Choroid plexus epithelial cell (primary cell): ENCODE measurements at places on chromosomes 5 and 9.

DNA sequence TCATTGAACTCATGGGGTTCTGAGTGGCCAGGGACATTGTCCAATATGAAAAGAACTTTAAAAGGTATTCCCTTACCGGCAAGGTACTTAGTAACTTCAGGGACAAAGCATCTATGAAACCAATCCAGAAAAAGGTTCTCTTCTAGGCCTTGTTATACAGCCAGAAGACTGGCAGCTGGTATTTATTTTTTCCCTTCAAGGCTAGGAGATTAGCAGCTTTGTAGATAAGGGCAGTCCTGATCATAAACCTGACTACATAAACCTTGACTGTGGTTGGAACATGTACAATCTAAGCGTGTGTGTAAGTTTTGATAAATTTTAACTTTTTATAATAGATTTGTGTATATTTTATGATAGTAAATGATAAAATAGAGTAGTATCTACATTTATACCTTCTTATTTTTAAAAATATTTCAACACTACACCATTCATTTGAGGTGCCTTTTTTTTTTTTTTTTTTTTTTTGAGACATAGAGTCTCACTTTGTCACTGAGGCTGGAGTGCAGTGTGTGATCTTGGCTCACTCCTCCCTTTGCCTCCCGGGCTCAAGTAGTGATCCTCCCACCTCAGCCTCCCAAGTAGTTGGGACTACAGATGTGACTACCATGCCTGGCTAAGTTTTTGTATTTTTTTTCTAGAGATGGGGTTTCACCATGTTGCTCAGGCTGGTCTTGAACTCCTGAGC, 24.5 kb downstream of the RANBP17 start:
- DNase-seq, result no peak

DNA sequence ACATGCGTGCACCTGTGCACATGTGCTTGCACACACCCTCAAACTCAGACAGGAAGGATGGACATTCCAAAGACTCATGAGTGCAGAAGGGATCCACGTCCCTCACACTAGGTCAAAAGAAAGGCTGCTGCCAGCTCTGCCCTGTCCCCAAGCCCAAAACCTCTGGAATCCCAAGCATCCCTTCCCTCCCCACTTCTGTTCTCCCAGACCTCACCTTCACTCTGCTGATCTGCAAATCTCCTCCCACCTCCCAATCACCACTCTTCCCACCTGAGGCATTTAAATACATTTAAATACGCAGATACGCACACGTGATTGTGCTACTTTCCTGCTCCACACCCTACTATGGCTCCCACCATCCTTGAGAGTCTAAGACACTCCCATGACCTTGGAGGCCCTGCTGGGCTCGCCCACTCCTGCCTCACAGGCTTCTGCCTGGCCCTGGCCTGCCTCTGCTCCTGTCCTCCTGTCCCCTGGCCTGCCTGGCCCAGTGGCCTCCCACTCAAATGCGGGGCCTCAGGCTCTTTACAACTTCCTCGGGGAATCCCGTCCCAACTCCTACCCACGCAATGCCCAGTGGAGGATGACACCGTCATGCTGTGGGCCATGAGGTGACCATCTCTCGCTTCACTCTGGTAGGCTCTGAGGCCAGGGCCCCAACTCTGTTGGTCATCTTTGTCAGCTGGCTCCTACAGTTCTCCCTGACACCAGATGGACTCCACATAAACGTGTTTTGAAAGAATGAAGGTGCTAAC, 478.4 kb upstream of the DAP start:
- DNase-seq, result no peak

DNA sequence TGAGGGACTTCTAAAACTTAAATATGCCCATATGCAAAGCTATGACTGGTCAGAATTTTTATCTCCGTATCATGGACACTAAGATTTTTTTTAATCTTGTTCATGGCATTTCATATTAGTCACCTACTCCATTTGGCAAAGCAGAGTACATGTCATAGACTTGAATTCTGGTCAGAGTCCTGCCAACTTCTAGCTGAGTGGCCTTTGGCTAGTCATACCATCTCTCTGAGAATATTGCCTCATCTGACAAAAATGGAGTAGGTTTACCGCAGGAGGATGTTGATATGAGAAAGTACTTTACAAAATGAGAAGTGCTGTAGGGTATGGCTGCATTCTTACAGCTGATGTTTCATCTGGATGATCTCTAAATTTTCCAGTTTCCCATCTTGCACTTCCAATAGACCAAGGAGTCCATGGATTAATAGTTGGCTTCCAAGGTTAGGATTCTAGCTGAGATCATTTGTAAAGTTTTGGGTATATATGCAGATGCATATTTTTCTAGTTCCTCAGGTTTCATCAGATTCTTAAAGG, 150.8 kb upstream of the NR3C1 start:
- DNase-seq, result peak; percentile 93

DNA sequence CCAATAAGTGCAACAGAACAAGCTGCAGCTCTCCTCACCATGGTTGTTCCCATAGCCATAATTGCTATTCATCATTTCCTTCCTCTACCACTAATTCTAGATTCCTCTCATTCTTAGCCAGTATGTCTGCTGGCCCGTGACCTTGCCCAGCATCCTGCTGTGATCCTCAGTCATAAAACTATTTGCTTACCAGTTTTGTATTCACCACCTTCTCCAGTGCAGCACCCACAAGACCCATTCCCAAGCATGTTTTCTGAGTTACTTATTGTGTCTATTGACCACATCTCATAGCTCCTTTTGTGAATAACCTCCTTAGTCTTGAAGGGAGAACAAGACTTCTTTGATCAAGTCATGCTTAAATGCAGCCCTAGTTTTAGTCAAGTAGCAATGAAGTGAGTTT, 488.0 kb upstream of the CTNND2 start:
- DNase-seq, result peak; percentile 2

DNA sequence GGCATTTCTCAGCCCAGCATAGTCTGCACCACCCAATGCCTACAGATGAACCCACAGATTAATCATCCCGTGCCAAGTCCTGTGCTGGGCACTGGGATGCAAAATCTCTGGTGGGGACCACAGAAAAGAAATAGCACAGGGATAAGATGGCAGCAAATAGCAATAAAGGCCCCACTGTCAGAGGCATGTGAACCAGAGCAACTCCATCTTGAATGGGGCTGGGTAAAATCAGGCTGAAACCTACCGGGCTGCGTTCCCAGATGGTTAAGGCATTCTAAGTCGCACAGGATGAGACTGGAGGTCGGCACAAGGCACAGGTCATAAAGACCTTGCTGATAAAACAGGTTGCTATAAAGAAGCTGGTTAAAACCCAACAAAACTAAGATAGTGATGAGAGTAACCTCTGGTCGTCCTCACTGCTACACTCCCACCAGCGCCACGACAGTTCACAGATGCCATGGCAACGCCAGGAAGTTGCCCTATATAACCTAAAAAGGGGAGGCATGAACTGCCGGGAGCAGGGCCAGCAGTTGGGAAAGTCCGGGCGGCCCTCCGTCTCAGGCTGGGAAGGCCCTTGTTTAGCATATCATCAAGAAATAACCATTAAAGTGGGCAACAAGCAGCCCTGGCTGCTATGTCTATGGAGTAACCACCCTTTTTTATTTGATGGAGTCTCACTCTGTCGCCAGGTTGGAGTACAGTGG, 65.2 kb downstream of the C9orf50 start:
- DNase-seq, result no peak

- DNase-seq, result no peak
Observed at GRCh38 chr9:89805571-89806292, 200.9 kb downstream of the GADD45G start.

GRCh38 chr9:88736136-88736637, 201.2 kb downstream of the NXNL2 start:
- DNase-seq, result no peak

DNA sequence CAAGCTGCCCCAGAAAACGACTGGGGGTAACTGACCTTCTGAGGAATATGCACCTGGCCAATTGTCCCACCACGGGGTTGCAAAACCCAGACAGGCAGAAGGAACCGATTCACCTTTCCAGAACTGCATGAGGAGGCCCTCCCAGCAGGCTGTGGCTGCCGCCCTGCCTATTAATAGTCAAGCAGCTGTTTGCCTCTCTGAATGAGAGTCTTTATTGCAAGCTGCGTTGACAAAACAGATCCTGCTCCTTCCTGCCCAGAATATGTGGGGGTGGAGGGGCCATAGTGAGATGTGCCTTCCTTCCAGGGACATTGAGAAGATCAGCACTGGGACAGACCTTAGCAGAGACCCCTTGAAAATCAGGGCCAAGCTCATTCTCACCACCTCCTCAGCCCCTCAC, 18.3 kb upstream of the TCOF1 start:
- no peak for DNase-seq

DNA sequence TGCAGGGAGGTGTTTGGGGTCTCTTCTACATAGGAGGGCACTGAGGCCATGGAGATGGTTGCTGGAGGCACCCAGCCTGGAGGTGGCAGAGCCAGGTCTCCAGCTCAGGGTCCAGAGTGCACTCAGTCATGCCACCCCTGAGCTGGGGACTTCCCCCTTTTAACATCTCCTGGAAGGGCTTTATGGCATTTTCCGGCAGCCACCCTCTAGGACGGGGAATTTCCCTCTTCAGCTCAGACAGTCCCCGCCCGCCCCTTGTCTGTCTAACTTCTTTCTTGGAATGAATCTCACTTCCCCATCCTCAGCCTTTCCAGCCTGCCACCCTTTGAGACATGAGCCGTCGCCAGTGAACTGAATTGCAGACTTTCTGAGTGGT, 49.9 kb downstream of the COL15A1 start:
- no peak for DNase-seq

- DNase-seq, result no peak
Observed at GRCh38 chr5:64570395-64570996, 64.7 kb downstream of the RGS7BP start.

DNA sequence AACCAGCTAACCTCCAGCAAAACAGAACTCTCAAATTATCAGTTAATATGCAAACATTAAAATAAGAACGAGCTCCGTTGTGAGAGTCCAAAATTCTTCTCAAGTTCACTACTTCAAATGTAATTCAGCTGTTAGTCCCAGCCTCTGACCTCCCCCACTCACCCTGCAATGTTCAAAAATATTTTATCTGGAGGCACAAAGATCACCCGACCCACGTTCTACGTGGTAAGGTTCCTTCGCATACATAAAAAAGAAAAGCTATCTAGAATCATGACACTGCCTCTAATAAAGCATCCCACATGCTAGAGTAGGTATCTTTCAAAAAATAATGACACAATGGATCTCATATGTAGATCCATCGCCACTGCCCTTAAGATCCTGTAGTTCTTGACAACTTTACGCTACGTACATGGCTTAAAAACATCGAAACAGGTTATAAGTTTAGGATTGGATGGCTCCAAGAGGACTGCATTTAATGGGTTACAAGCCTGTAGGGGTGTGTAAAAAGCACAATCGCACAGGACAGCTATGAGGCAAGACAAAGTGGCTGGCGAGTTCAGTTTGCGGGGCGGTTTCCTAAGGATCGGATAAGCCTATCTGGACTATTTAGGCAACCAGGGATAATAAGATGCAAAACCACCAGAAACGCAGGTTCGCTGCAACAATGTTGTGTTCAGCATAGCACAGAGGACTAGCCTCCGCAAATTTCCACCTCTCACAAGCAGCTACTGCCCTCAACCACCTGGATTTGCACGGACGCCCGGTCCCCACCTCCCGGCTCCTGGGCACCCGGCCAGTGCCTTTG, 969 bp downstream of the CLK4 start:
- peak; percentile 70 for DNase-seq

DNA sequence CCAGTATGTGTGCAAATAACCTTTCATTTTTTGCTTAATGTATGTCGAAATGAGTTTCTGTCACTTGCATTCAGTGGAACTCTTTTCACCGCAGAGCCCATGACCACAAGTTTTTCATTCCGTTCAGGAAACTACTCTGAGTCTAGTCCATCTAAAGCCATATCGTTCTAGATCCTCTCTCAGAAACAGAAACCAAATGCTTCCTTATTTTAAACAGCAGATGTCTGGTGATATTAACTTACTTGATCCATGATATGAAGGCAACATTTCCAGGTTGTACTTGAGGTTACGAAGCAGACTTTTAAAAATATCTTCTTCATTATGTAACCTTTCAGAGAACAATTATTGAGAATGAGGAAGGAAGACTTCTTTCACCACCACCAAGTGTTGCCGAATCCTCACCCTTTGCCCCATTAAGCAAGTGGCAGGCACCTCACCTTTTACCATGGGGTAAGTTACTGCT, 72.4 kb upstream of the GNAQ start:
- no peak for DNase-seq

- no peak for DNase-seq
Observed at GRCh38 chr5:76299592-76299991, 103.5 kb upstream of the IQGAP2 start.

DNA sequence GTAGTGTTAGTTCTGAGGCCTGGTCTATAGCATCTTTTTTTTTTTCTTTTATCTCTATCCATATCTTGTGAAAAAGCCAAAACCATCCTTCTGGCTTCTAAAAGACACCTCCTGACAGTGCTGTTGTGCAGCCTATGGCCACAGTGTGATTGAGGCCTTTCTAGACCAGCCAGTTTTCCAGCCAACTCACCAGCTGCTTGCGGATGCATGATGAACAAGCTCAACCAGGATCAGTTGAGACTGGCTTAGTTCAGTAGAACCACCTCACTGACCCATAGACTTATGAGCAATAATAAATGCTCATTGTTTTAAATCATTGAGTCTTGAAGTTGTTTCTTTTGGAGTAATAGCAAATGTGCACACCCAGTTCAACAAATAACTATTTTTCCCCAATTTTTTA, 296.9 kb downstream of the FAM170A start:
- no peak for DNase-seq

DNA sequence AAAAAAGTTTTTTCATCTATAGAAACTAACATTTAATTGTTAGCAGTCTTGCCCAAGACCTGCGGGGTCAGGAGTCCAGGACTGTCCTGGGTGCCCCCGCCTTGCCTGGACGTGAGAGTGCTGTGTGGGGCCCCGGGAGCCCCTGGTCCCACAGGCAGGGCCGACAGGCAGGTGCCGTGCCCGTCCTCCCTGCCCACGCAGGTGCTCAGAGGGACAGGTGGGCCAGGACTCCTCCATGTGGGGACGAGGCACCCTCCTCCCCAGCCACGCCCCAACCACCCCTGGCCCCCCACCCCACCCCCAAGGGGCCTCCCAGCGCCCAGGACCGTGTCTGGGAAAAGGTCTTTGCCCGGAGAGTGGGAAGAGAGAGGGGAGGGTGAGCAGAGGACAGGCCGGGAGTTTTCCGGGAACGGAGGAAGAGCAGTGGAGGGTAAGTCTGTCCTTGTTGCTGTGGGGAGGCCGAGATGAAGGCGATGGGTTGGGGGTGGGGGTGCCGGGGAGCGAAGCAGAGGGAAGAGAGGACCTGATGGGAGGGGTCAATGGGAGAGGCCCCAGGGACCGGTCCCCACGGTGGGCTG, 2.7 kb upstream of the LCN12 start:
- DNase-seq, result no peak

DNA sequence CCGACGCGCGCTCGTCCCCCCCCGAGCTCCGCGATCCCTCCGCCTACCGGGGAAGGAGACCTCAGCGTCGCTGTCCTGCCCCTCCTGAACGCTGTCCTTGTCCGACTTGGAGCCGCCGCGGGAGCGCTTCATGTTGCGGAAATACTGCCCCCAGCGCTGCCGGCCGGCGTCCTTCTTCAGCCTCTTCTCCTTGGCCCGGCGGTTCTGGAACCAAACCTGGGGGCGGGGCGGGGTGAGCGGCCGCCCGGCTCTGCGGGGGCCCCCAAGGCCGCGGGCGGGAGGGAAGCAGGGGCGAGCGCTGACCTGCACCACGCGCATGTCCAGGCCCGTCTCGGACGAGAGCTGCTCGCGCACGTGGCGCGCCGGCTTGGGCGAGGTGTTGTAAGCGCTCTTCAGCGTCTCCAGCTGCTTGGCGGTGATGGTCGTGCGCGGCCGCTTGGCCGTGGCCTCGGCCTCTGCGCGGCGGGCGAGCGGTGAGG, 6.3 kb downstream of the LHX3 start:
- peak; percentile 19 for DNase-seq

- DNase-seq, result no peak
Observed at GRCh38 chr9:6506571-6506970, 93.6 kb downstream of the UHRF2 start.

GRCh38 chr9:6658628-6659353, 13.3 kb upstream of the GLDC start:
- DNase-seq, result no peak
